BJ (cell line): ENCODE measurements at places on chromosomes 12 and 14. TPM values are rescaled to one million over a fixed set of nuclear protein-coding genes. Genes with fewer than 3 reads are reported as not detected.

DNA sequence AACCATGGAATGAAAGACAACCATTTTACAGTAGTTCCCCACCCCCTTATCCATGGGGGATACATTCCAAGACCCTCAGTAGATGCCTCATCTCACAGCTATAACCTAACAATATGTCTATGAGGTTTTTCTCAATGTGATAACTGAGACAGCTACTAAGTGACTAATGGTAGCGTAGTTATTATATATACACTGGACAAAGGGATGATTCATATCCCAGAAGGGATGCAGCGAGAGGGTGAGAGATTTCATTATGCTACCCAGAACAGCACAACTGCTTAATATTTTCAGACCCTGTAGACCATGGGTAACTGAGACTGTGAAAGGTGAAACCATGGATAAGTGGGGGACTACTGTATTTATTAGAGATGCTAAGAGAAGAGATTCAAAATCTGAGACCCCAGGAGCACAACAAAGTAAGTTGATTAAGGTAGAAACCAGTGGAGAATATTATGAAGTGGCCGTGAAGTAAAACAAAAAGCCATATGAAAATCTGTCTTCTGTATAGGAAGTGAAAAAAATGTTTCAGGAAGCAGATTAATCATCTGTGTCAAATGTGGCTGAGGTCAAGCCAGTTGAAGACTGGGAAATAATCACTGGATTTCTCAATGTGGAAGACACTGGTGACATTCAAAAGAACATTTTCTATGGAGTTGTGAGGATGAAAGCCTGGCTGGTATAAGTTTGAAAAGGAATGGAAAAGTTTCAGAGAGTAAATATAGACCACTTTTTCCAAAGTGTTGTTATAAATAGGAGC lies 77.2 kb downstream of the RPL10L start:
- DNase-seq: no peak

Gene AQP6
- not detected in 2 replicates for polyA plus RNA-seq

DNA sequence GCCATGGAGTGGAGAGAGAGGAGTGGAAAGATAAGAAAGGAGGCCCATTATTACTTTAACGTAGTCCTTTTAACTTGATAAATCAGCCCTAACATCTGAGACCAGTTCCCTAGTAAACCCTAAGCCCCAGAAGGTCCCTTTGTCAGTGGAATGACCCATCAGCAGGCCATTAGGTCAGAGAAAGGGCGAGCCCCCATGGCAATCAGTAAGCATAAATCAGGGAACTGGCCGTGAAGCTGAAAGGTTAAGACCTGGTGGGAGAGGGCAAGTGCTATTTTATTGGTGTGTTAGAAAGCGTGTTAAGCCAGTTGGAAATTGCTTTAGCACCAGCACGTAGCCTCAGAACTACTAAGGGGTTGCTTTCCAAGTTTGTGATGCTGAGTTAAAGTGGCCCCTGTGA lies 708.0 kb downstream of the BCL11B start:
- no peak for DNase-seq

Gene NYNRIN
- polyA plus RNA-seq: 7.2 and 10.1 TPM in 2 replicates

DNA sequence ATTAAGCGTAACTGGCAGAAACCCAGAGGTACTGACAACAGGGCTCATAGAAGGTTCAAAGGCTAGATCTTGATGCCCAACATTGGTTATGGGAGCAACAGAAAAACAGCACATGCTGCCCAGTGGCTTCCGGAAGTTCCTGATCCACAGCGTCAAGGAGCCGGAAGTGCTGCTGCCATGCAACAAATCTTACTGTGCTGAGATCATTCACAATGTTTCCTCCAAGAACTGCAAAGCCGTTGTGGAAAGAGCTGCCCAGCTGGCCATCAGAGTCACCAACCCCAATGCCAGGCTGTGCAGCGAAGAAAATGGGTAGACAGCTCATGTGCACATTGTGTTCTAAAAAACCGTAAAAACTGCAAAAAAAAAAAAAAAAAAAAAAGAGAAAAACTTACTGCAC lies 192.3 kb downstream of the MON2 start:
- no peak for DNase-seq

DNA sequence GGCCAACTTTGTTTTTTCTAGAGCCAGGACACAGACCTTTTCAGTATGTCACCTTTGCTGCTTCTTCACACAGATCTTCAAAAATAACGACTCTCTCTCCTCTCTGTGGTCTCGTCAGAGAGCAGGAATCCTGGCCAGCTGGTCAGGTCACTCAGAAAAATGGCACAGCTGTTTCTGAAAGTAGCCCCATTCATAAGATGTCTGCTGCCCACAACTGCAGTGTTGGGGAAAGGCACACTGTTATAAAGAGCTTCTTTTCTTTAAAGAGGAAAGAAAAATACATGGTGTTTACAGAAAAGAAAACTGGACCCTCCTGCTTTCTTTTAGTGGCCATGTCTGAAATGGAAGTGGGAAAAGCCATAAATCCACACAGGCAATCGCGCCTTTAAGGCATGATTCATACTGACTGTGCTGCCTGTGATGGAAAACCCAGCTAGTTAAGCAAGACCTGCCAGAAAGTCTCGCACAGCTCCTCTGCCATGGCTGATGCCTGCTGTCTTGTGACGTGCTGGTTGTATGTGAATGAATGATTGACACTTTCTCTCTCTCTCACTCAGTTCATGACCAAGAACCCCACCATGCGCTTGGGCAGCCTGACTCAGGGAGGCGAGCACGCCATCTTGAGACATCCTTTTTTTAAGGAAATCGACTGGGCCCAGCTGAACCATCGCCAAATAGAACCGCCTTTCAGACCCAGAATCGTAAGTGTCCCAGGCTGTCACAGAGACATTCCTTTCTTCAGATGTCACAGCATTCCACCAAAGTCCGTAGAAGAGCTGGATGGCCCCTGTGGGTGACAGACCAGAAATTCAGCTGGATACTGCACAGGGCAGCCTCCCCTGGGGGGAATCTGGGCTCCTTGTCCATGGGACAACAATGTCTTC lies 147.9 kb upstream of the HIF1A start:
- DNase-seq: no peak
